ENCODE measurements at places on chromosomes 1 and 21.

- no peak for DNase-seq
Observed at GRCh38 chr1:119549719-119550132, 42.7 kb downstream of the HSD3B1 start.

DNA sequence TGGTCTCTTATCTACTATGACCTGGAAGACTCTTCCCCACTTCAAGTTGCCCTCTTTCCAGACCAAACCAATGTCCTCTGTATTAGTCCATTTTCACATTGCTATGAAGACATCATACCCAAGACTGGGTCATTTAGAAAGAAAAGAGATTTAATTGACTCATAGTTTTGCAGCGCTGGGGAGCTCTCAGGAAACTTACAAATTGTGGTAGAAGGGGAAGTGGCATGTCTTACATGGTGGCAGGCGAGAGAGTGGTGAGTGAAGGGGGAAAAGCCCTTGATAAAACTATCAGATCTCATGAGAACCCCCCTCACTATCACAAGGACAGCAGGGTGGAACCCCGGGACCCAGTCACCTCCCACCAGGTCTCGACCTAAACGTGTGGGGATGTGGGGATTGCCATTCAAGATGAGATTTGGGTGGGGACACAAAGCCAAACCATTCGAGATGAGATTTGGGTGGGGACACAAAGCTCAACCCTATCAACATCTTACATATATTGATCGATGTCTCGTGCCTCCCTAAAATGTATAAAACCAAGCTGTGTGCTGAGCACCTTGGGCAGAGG is 14.2 kb upstream of the AGPAT3 start:
- DNase-seq = no peak

DNA sequence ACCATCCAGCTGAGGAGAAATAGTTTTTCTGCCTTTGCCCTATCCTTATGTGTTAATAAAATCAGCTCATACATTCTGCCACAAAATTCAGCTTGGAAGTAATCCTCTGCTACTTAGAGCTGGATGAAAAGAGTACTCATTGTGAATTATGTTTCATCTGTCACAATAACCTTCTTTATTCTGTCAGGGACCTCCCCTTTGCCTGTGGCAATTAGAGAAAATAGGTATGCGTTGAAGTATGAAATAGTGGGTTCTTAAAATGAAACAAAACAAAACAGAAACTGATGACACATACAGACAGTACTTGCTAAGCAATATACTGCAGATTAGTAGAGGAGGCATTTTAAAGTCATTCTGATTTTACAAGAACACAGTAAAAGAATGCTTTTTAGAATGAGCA is 578.5 kb downstream of the USP25 start:
- no peak for DNase-seq

DNA sequence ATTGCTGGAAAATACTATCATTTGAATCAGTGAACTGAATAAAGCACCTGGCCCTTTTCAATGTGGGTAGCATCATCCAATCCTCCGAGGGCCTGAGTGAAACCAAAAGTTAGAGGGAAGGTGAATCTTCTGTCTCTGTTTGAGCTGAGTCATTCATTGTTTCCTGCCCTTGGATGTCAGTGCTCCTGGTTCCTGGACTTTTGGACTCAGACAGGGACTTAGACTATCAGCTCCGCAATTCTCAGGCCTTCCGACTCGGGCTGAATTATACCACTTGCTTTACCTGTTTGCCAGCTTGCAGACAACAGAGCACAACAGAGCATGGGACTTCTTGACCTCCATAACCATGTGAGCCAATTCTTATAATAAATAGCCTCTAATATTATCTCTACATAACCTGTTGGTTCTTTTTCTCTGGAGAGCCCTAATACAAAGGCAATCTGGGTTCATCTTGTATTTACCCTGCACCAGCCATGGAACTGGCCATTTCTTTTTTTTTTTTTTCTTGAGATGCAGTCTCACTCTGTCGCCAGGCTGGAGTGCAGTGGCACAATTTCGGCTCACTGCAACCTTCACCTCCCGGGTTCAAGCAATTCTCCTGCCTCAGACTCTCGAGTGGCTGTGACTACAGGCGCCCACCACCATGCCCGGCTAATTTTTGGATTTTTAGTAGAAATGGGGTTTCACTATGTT is 19.2 kb upstream of the VASH2 start:
- DNase-seq = no peak

GRCh38 chr1:41806472-41807155 is 112.1 kb downstream of the HIVEP3 start:
- DNase-seq = no peak

- DNase-seq = no peak
Observed at GRCh38 chr1:19533626-19534025, 48.3 kb upstream of the CAPZB start.

GRCh38 chr1:183279835-183280234 is 93.8 kb downstream of the LAMC2 start:
- DNase-seq = no peak

GRCh38 chr1:37866491-37866890 is 7.1 kb upstream of the MTF1 start:
- DNase-seq = no peak

GRCh38 chr1:156947818-156948525 is 27.5 kb downstream of the LRRC71 start:
- no peak for DNase-seq

- no peak for DNase-seq
Observed at GRCh38 chr1:4362314-4363044, 291.9 kb upstream of the AJAP1 start.

GRCh38 chr1:247440001-247440620 is 17.8 kb downstream of the OR2B11 start:
- DNase-seq = no peak

- no peak for DNase-seq
Observed at GRCh38 chr1:39947260-39947659, 7.7 kb upstream of the MFSD2A start.

DNA sequence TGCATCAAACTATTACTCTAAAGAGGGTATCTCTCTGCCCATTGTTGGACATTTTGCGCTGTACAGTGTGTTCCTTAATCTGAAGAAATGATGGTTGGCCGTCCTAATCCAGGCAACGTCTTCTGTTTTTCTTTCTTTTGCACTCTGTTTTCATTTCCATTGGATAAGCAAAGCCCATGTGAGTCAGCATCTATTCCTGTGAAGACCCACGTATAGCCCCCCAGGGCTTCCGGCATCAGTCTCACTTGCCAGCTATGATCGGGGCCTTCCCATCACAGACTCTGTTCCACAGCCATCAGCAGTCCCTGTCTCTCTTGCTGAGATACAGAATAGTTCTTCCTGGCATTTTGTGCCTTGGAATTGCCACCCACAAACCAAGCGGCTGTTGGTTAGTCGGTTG is 29.2 kb upstream of the BRDT start:
- no peak for DNase-seq

GRCh38 chr1:182624577-182624976 is 20.4 kb upstream of the RGS16 start:
- DNase-seq = no peak

DNA sequence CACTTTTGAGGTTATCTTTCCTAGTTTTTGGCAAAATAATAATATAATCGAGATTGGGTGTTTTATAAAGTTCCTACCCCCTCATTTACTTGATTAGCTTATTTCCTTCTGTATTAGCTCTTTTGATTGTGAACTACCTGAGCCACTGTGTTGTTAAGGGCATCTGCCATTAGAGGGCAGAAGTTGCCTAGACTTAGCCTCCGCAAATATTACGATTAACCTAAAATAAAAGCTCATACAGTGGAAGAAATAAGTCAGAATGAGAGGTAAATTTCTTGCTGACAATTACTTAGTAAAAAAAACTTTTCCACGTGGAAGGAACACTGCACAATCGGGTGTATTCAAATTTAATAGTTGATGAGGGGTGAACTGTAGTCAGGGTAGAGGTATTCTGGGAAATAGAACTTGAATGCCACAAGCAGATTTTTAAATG is 2.3 kb downstream of the H3-3A start:
- no peak for DNase-seq

- DNase-seq = no peak
Observed at GRCh38 chr1:162706606-162707005, 74.3 kb downstream of the DDR2 start.

GRCh38 chr1:63116016-63116415 is 206.4 kb upstream of the FOXD3 start:
- no peak for DNase-seq

GRCh38 chr1:206748348-206749030 is 22.1 kb upstream of the IL19 start:
- DNase-seq = no peak

- DNase-seq = no peak
Observed at GRCh38 chr21:45318556-45319404, 31.1 kb upstream of the POFUT2 start.

- peak; percentile 77 for DNase-seq
Observed at GRCh38 chr1:203127666-203128430, at the start of gene ADORA1. Gene ADORA1 (plus strand): TSS chr1:203127726. CDS start chr1:203128842, 1,116 bp downstream.

GRCh38 chr1:191913260-191913977 is 244.8 kb upstream of the RGS18 start:
- no peak for DNase-seq

GRCh38 chr1:27816921-27817630 is 13.5 kb upstream of the PPP1R8 start:
- DNase-seq = no peak

DNA sequence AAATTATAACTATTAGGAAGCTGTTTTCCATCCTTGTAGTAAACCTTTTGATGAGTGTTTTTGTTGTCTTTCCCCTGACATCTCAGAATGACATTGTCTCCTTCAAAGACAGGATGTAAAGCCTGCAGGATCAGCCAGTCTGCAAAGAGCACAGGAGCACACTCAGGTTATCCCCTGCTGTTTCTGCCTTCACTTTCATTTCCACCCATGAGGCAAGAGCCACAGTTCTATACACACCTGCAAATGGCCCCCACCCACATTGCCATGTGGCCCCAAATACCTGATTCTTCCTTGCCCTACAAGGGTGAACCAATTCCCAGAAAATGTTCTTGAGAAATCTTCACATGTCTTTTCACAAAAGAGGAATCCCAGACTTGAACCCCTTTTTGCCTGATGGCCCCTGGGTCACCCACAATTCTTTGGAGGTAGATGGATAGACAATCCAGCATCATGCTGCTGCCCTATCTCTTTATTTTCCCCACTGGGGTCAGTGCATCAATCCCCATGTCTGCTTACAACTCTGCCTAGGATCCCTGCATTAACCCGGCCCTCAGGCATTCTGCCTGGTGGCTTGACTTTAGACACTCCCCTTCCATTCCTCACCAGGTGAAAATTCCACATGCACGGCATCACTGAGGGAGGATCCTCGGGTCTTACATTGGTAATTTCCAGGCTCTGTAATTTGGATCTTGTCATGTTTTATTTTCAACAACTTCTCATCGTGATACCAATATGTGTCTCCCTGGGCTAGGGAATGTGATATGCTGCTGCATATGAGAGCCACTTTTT is 2.6 kb downstream of the FCRL3 start:
- no peak for DNase-seq

- no peak for DNase-seq
Observed at GRCh38 chr1:101293461-101294051, 56.7 kb downstream of the S1PR1 start.

- no peak for DNase-seq
Observed at GRCh38 chr1:221118176-221118937, 239.1 kb downstream of the HLX start.

DNA sequence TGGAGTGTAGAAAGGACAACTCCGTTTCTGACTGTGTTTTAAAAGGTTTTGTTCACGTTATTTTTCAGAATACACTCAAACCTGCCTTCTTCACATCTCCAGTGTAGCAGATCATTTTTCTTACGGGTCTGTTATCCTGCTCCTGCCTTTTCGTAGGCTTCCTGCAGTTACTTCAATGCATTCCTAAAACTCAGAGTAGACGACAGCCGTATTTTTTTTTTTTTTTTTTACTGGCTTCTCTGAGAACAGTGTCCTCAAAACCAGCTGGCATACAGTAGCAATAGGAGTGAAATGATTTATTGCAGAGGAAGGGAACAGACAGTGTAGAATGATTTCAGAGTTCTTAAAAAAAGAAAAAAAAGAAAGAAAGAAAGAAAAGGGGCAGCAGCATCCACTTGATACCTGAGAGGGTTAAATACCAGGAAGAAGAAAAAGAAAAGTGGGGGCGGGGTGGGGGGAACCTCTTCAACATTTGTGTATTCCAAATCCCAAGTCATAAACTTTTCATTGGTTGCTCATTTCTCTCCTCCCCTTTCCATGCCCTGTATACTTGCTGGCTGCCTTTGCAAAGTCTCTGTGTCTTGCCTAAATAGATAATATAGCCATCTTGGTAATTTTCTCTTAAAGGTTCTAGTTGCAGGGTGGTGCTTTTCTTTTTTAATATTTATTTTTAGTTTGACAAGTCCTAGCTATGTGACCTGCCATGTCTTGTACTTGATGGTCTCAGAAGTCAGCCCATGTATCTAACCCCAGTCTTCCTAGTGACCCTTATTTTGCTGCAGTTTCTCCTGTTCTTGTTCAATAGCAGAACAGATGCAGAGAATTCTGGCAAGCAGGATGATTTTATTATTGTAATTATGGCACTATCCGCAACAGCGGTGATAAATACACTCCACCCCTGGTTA is 2.8 kb downstream of the TGFB2 start:
- no peak for DNase-seq

DNA sequence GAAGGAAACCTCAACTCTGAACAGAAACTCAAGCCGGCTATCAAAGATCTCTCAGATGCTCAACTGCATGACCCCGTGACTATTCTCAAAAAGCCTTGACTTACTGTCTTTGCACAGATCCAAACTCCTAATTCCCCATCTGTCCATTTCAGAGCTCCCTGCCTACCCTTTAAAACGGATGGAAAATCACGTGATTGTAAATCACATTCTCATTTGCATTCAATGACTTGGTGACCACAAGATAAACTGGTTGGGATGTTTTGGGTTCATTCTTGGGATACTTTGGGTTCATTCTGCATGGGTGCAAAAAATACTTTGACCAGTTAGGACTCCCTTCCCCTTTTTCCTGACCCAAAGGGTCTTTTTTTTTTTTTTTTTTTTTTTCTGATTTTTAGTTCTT is 41.3 kb upstream of the RUNX1 start:
- no peak for DNase-seq

- DNase-seq = no peak
Observed at GRCh38 chr1:92443893-92444292, 42.8 kb downstream of the GFI1 start.

- DNase-seq = no peak
Observed at GRCh38 chr1:164764333-164764732, 205.3 kb downstream of the PBX1 start.

GRCh38 chr1:145714524-145715111 is 4.7 kb upstream of the CD160 start:
- no peak for DNase-seq

DNA sequence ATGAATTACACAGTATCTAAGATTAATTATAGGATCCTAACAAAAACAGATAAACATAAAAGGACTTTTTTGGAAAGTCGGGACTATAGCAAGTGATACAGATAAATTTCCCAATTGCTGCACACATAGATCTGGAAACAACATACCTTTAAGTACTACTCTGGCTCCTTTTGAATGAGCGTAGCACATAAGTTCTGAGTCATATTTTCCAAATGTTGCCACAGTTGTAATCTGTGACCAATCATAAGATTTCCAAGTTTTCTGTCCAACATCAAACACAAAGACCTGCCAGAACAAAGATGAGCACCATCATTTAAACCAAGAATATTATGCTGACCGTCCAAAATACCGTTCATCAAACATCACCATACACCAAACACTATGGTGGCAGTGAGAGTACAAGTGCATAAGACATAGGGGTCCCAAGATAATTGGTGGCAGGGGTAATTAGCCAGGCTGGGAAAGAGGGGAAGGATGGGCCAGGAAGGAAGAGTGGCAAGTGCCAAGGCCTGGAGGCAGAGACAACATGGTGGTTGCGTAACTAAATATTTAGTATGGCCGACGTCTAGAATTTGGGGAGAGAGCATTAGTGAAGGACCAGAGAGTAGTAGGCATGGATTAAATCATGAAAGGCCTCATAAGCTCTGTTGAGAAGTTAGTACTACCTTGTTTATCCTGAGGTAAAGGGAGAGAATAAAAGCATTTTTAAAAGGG is 3.6 kb downstream of the CTBS start:
- DNase-seq = no peak
